ENCODE measurements at places on chromosomes 1 and 21. TPM values are rescaled to one million over a fixed set of nuclear protein-coding genes. Genes with fewer than 3 reads are reported as not detected.

DNA sequence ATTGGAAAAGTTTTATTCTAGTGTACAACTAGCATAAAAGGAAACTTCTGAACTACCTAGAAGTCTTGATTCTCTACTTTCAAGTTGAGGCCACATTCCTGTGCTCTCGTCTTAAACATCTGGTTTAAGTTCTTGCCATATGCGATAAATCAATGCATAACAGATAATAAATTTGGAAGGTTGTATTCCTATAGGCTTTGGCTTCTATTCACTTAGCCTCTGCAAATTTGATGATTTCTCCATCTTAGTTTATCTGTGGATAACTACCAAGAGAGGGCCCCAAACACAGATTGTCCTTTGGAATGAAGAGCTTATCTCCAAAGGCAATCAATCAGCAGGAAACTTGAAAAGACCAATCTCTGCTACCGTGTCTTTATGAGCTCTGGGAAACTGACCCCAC, 11.7 kb upstream of the RNF2 start:
- no peak for DNase-seq

DNA sequence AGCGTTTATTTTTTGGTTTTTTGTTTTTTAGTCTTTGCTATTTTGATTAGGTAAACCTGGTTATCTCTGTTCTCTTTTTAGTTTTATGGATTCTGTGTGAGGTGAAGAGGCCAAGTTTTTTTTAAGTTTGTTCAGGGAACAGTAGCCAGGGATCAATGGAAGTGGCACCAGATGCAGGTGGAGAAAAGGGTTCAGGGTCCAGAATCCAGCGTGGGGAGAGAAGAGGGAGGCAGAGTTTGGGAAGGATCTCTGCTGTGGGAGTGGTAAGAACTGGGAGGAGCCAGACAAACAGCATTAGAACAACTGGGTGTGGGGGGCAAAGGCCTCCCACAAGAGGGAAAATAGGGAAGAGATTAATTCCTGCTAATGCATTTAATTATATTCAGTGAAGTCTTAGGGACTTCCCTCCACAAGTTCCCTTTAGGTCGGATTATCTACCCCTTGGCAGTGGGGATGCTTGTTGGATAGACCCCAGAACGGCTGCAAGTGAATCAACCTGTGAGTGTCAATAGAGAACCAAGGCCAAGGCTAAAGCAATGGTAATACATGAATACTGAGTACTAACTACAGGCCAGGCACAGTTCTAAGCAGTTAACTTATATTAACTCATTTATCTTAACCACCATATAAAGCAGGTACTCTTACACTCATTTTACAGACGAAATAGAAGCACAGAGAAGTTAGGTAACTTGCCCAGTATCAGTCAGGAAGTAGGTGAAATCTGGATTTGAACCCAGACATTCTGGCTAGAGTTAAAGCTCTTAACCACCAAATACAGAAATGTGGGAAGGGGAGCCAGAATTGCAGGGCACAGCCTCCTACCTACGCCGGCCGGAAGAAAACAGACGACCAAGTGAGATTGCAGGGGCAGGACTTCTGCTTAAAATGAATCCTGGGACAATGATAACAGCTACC, 498 bp downstream of the GNAT2 start:
- DNase-seq: no peak

Gene OR6K3
- not detected for total RNA-seq

DNA sequence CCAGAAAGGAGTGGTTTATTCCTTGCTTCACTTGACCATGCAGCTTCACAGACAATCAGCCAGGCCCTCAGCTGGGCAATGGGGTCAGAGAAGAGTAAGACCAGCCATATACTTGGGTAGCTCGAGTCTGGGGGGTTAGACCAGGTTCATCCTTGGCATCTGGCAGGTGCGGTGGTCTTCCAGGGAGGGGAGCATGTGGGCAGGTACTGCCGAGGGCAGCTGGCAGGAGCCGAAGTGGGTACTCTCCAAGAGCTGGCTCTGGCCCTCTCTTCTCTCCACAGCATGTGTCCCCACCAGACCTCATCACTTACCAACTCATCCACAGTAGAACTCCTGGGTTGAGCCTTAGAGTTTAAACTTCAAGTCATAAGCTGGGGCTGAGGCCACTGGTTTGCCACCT, 156.8 kb downstream of the FOXD2 start:
- DNase-seq: no peak

Gene TFF2
- not detected for total RNA-seq

Gene DYNLT4
- total RNA-seq: not detected

DNA sequence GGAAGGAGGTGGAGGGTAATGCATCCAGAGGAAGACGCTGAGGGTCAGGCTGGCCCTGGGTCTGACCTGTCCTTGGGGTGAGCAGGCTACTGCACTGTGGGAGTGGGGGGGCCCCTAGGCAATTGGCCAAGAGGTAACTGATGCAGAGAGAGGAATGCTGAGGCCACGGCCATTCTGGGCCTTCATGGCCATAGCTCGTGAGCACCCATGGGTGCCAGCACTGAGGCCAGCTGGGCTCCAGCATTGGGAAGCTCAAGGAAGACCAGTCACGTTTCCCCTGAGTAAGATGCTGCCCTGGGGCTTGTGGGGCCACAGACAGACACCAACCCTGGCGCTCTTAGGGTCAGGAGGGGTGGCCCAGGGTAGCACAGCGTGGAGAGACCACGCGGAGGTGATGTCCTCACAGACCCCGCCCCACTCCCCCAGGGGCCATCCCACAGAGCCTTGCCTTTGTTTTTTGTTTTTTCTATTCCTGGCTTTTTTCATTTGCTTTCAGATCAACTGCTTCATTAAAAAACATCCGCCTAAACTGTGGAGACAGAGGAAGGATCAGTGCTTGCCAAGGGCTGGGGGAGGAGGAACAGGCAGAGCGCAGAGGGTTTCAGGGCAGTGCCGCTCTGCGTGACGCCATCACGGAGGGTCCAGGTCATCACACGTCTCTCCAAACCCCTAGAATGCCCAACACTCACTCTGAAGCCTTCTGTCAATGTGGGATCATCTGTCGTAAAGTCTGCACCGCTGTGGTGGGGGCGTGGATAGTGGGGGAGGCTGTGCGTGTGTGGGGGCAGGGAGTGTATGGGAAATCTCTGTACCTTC, 61.1 kb downstream of the SIK1 start:
- no peak for DNase-seq

Gene SLC44A5
- 2.7 TPM for total RNA-seq

DNA sequence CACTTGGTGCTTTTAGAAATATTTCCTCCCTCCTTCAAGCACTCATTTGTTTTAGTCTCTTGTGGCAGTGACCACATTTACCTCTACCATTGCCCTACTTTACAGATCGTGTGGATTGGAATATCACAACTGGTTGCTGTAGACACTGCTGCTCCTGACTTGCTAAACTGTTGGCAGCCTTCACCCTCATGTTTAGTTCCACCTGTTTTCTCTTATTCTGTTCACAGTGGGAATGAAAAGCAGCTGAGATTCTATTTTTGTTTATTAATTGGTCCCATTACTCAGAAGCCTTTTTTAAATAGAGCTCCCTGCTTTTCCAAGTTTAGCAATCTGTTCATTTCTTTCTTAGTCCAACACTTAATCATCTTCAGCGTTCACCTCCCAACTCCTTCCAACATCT, 308.9 kb downstream of the RWDD3 start:
- DNase-seq: no peak

DNA sequence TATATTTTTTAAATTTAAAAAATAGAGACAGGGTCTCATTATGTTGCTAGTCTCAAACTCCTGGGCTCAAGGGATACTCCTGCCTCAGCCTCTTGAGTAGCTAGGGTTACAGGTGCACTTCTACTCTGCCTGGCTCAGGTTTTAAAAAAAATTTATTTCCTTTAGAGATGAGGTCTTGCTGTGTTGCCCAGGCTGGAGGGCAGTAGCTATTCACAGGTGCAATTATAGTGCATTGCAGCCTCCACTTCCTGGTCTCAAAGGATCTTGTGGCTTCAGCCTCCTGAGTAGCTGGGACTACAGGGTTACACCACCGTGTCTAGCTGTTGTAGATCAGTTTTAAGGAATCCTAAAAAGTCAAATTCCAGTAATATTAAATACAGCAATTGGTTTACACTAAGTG, 5.0 kb downstream of the RNF11 start:
- no peak for DNase-seq

- DNase-seq: no peak
These were observed 176.1 kb downstream of the GALNT2 start for GRCh38 chr1:230243146-230243545.

DNA sequence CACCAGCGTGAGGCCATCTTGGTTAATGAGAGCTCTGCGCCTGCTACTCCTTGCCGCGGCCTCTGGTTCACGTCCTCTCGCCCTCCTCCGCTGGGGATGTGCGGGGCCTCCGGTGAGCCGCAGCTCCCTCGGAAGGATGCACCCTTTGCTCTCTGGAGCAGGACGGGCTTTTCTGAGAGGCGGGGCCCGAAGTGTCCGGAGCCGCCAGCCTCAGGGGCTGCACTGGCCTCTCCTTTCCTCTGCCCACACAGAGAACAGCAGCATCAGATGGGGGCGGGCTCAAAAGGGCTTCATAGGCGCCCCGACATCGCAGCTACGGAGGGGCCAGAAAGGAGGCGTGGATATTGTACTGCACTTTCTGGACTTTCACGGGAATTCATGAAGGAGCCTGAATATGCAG, 284.7 kb downstream of the CAMTA1 start:
- DNase-seq: peak; percentile 70

Gene CAPN8
- not detected for total RNA-seq

DNA sequence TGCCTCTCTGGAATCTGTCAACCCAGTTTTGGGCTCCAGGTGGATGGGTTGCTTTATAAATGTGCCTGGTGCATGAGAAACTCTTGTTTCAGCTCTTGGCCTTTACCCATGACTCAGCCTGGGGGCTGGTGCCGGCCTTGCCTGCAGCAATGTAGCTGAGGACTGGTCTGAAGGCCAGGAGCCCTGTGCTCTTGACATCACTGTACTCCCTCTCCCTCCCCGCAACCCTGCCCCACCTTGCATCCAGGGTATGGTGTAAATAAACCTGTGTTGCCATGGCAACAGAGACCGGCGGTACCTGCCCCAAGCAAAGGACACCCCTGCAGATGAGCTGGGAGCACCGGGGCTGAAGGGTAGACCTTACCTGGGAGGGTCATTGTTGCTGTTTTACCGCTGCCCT, 13.3 kb downstream of the FAM151A start:
- no peak for DNase-seq

- DNase-seq: no peak
These were observed 5.2 kb downstream of the GFI1 start for GRCh38 chr1:92481599-92481925.

DNA sequence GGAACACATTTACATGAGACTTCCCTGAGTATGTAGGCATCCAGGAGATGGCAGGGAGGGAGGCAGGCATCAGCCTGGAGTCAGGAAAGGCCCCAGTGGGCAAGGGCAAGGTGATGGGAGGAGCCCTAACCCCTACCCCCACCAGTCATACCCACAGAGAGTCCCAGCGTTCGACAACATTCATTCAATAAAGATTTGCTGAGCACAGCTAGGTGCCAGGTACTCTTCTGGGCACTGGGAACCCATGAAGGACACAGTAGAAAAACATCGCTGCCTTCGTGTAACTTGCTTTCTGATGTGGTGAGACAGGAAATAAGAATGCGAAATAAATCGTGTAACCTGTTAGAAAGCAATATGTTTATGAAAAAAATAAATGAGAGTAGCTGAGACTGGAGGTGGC, 77.3 kb upstream of the GADD45A start:
- DNase-seq: no peak

GRCh38 chr1:218751208-218751948, 406.2 kb downstream of the TGFB2 start:
- DNase-seq: no peak

DNA sequence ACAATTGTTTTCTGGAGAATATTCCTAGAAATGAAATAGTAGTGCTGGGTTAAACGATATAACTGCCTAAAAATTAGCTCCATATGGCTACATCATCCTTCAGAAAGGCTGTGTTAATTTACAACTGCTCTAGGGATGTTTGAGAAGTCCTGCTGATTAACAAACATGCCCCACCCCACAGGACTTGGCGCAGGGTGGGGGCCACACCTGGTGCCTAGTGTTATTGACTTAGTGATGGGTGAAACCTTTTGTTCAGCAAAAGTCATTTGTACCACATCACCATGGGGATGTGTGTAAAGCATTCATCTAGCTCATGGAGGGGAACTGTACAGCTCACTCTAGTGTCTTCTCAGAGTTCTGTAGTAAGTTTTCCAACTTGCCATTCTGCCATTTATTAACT, 492.8 kb downstream of the CAMTA1 start:
- DNase-seq: no peak

GRCh38 chr1:161080441-161081405, 8.6 kb downstream of the NECTIN4 start:
- no peak for DNase-seq

DNA sequence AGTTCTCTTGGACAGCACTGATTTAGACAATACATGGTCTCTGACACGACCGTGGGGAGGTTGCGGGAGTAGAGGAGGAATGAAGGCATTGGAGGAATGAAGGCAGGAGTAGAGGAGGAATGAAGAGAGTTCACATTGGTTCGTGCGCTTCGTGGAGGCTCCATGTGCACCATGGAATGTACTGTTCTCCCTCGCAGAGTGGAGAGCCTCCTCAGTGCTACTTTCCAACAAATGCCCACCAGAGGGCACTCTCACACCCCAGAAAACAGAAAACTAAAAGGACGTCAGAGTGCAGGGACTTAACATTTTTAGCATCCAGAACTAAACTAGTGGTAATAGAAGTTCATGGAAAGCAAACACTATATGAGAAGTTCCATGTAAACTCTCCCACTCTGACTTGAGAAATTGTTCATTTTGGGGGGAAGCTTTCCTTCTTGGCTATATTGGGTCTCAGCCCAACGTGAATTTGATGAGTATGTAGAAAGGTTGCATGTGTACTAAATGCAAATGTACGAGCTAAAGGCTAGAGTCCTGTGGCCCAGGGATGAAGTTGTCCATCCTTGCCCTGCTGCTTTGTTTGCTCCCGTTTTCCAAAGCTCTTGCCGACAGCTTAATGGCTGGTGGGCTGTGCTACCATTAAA, 211.6 kb downstream of the LMX1A start:
- DNase-seq: peak; percentile 80
